ENCODE measurements at places on chromosomes 1 and 21. TPM values are rescaled to one million over a fixed set of nuclear protein-coding genes. Genes with fewer than 3 reads are reported as not detected.

SLC45A1 gene
- not detected for total RNA-seq

ADGRL4 gene
- not detected for total RNA-seq

B4GALT2 gene
- 43.5 TPM for total RNA-seq

ARHGEF16 gene
- total RNA-seq: 0.58 TPM

PTP4A2 gene
- total RNA-seq: 606 TPM

VANGL1 gene
- total RNA-seq: 9.9 TPM

SLAMF6 gene
- not detected for total RNA-seq

LYPD8 gene
- 2.3 TPM for total RNA-seq

OR10J1 gene
- not detected for total RNA-seq

DNA sequence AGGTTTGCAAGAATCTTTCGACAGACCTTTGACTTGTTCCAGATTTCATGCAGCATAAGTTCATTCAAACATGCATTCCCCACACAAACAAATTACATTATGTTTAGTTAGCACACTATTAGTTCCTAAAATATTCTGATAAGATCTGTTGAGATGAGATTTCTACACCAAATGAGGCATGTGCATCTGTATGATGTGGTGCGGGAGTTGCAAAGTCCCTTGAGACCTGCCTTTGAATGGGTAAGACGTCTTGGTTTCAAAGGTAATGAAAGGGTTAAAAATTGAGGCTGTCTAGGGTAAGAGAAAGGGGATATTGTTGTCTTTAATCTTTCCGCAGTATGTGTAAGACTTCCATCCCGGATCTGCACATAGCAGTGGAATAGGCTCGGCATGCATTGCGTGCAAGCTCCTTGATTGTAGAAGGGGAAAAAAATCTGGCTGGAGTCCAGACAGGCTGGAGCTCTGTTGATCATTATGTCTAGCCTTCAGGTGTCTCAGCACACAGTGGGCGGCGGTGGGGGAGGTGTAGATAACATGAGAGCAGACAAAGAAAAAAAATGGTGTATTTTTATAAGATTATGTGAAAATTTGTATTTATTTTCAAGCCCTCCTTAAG lies 296.6 kb downstream of the PTPRC start:
- peak; percentile 98 for DNase-seq

DNA sequence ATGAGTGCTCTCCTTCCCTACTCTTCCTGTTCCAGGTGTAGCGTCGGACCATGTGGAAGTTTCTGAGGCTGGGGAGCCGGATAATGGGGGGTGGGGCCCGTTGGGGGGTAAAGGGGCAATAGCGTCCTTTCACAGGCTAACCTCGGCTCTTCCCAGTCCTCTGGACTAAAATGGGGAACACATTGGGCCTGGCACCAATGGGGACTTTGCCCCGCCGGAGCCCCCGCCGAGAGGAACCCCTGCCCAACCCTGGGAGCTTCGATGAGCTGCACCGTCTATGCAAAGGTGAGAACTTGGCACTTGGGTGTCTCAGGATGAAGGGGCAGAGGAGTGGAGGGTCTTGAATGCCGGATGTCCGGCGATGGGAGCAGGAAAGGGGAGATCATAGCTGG lies 456 bp downstream of the TOMM40L start:
- no peak for DNase-seq

GRCh38 chr1:29424266-29424665 lies 187.9 kb downstream of the PTPRU start:
- DNase-seq: no peak

DNA sequence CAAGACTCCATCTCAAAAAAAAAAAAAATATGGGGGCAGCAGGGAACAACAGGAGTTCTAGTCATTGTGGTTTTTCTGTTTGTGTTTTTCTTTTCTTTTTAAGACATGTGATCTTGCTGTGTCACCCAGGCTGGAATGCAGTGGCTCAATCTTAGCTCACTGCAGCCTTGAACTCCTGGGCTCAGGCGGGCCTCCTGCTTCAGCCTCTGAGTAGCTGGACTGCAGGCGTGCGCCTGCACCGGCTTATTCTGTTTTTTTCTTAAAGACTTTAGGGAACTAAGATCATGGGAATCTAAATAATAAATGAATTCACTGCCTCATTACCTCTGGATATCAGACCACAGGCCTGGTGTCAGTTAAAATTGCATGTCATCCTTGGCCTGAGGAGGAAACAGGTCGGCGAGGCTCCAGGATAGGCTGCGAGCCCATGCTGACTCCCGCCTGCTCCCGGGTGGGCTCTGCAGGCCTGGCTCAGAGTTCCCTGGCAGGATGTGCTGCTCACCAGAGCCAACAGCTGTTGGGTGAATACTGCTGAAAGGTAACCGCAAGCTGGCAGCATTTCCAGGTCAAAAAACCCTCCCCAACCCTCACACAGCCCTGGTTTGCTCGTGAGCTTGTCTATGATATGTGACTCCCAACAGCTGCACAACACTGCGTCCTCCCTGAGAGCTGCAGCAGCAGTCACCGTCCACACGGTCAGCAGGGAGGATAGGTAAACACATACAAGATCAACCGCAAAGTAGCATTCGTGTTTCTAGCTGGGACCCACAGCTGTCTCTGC lies 58.1 kb downstream of the SCCPDH start:
- no peak for DNase-seq

DNA sequence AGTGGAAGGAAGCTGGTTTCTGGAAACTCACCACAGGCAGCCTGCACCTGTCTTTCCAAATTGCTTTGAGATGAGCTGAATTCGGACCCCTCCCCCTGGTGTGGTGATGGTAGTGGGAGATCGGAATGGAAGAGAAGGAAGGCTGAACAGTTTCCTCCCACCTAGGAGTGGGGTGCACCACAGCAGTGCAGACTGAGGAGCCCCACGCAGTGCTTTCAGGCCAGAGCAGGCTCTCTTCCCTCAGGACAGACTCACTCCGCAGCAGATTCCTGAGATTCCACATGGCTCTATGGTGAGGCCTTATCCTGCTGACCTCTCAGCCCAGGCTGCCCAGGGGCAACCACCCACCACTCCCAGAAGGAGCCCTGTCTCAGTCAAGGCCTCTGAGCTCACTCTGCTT lies 80.9 kb downstream of the ATP1A1 start:
- no peak for DNase-seq

DNA sequence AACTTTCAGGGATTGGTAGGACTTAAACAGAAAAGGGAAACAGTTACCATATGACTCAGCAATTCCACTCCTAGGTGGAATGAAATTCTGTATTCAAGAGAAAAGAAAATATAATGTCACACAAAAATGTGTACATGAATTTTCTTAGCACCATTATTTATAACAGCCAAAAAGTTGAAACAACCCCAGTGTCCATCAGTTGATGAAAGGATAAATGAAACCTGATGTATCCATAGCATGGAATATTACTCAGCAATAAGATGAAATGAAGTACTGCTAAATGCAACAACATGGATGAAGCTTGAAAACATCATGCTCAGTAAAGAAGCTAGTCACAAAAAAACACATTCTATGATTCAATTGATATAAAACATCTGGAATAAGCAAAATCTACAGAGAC lies 15.5 kb downstream of the EEIG2 start:
- DNase-seq: no peak

DNA sequence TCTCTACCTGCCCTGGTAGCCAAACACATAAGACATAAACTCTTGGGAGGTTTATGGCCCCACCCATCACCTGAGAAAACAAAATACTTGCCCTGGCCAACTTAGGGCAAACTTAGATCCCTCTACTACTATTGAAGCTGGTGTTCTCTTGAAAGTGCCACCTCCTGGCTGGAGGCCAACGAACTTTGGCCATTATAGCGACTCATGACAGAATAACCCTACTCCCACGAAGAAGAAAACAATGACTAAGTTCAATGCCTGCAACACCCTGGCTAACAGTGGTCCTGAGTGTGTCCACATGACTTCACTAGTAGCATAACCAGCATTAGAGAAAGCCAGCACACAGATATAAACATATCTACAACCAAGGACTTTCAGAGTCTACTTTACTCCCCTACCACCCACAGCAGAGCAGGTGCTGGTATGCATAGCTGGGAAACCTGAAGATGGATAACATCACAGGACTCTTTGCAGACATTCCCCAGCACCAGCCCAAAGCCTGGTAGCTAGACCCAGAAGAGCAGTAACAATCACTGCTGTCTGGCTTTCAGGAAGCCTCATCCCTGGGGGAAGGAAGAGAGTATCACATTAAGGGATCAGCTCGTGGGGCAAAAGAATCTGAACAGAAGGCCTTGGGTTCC lies 81.0 kb downstream of the SLC30A10 start:
- no peak for DNase-seq

DNA sequence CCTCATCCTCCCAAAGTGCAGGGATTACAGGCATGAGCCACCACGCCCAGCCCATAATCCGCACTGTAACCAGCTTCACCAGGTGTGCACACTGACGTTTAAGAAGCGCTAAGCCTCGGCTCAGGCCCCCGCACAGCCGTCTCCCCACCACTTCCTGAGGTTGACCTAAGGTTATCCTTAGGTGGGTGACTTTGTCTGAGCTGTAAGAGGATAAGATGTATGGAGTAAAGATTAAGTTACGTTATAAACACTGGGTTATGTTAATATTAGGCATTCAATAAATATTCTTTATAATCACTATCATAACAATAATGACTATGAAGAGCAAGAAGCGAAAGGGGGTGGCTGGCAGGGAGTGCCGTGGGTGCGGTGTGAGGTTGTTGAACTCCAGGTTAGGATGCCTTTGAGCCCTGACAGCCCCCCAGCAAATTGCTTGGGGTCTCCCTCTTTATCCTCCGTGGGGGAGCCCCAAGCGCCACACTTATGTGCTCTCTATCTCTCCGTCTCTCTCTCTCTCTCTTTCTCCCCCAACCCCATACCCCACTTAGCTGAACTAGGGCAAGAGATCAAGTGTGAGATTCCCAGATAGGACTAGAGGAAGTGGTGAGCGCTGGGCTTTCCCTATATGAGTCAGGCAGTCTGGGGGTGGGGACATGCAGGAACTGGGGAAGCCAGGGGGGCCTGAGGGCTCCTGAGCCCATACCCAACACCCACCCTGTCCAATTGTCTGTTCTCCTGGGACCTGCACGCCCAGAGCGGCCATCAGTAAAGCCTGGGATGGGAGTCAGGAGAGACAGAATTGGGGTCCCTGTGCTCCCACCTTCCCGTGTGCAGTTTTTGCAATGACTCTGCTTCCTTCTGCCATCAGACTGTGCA lies 7.6 kb downstream of the EFHD2 start:
- no peak for DNase-seq

DNA sequence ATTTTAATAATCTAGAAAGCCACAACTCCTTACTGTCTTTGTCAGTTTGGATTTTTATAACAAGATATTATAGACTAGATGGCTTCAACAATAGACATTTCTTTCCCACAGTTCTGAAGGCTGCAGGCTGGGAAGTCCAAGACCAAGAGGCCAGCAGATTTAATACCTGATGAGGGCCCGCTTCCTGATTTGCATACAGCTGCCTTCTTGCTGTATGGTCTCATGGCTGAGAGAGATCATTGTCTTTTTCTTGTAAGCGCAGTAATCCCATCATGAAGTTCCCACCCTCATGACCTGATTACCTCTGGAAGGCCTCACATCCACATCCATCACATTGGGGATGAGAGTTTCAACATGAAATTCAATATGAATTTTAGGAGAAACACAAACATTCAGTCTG lies 9.8 kb downstream of the RPS6KC1 start:
- no peak for DNase-seq

GRCh38 chr1:17091252-17091651 lies 28.0 kb downstream of the PADI2 start:
- DNase-seq: no peak

Data from SK-MEL-5 (cell line).